ENCODE measurements at places on chromosomes 7 and 10. TPM values are rescaled to one million over a fixed set of nuclear protein-coding genes. Genes with fewer than 3 reads are reported as not detected.

- DNase-seq, result no peak
Observed at GRCh38 chr7:39252916-39253315, 275.2 kb downstream of the POU6F2 start.

- DNase-seq, result no peak
Observed at GRCh38 chr7:44057181-44057848, 8.1 kb downstream of the PGAM2 start.

- no peak for DNase-seq
Observed at GRCh38 chr7:74464931-74465886, 11.5 kb downstream of the GTF2IRD1 start.

GRCh38 chr10:15521328-15521903 is 150.3 kb upstream of the FAM171A1 start:
- DNase-seq, result no peak

DNA sequence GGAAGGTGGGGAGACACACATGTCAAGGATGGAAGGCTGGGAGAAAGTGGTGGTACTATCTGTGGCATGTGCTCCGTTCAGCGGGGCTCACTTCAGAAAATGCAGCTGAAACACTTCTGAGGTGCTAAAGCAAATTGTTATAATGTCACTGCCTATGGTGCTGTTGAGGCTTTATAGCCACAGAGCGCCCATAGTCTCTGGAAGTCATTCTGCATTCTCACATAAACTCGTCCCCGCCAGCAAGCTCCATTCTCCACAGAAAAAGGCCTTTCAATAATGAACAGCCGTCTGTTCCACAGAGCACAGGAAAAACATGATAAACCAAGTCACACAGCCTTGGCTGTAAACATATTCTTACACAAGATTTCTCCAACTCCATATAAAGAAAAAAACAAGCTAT is 131.9 kb downstream of the TAX1BP1 start:
- no peak for DNase-seq

The ITPRID1 gene
- not detected for total RNA-seq

GRCh38 chr7:157819455-157819807 is 482.6 kb downstream of the DNAJB6 start:
- DNase-seq, result no peak

The NKX2-3 gene
- not detected for total RNA-seq

DNA sequence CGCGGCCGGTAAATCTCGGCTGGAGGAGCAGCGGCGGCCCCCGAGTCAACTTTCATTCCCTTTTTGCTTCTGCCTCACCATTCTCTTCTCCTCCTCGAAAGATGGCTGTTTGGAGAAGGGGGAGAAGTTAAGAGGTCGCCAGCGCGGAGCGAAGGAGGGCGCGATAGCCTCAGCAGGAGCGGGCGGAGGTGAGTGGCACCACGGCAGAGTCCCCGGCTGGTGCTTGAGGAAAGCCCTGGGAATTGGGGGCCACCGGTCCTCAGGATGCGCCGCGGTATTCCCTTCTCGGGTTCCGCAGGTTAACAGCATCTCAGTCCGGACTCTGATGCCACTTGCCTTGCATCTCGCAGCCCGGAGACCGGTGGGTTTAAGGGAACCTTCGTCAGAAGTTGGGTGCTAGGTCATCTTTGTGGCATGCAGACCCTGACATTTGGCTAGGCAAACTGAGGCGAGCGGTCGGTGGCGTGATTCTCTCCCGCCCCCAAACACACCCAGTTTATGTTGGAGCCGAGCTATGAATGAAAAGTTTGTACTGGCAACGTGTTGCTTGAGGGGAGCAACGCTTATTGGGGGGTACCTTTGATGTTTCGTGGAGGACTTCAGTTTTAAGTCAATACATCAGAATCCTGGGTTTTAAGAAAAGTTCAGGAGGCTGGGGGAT is 59.5 kb upstream of the PRPS1L1 start:
- DNase-seq, result no peak

Measured in activated CD8-positive, alpha-beta memory T cell treated with anti-CD3 and anti-CD28 coated beads, Interleukin-2, amount 10 ng/mL, durations not matched to agents 7 days and 5 days (primary cell).